ENCODE measurements at places on chromosomes 5 and 9.

DNA sequence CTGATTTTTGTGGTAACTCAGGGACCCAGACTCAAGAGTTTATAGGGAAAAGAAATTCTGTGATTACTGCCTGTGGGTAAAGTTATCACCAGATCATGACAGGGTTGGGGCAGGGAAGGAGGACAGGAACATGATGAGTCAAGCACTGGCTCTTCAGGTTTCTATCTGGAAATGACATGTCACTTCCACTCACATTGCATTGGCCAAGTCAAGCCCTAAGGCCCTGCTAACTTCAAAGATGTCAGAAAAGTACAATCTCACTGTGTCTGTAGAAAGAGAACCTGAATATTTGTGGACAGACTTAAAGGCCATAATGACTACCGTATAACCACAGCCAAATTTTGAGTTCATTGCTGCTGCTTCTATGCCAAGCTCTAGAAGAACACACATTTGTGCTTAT is 187.7 kb downstream of the TLE4 start:
- DNase-seq, result no peak

DNA sequence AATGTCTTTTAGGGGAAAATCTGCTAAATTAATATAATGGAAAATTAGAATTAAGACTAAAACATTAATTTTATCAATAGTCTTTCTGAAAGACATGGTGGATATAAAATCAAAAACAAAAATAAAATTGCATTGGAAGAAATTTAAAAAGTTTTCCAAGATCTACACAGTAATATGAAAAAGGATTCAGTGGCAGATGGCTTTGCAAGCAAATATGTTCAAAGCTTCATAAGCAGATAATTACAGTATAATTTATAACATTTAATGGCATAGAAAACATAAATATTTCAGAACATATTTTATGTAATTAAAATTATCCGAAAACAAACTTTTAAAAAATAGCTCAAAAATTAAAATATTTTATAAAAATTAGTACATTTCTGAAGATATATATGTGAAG is 512.4 kb upstream of the CYLC2 start:
- DNase-seq, result no peak

DNA sequence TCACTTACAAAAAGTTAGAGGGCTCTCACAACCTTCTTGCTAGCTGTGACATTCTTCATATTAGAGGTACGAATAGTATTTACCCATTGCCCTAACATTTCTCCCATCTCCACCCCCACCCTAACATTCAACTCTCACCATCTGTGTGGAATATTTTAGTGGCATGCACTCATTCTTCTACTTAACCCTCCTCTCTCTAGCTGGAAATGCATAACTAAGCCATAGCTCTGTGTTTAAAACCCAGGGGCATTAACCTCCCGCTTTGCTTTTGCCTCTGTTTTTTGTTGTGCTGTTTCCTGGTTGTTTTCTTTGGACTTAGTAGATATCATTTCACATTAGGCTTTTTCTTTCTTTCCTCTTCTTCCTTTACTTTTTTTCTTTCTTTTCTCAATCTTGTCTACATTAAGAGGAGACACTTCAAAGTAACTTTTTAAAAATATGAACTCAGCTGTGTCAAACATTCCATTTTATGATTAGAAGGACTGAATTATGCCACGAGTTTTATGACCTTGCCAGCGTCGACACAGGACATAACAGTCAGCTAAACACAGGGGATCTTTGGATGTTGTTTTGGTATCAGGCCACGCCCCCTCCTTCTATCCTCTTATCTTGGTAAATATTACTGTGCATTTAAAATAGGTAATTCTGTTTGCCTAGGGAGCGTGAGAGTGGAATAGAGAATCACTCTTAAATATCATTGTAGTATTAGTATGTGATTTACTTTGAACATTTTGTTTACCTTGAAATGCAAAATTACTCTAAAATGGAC is 236.0 kb downstream of the CD180 start:
- no peak for DNase-seq

DNA sequence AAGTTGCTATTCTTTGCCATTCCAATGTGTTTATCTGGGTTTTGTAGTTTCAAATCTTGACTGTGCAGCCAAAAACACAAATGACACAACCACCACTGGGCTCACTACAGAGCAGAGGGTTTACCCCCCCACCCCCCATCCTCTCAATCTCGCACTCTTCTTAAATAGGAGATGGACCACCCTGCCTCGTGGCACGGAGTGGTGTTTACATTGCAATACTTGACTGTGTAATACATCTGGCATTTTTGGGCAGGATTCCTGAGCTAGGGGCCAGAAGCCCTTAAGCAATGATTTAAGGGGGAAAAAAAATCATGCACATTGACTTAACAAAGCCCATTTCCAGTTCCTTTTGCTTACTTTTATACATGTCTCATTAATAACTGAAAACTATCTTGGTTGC is 19.0 kb downstream of the PTCH1 start:
- DNase-seq, result no peak

GRCh38 chr9:77453825-77454647 is 194.1 kb downstream of the GNA14 start:
- no peak for DNase-seq

- DNase-seq, result no peak
Measured at GRCh38 chr5:83428890-83429289, 42.7 kb upstream of the VCAN start.

GRCh38 chr9:104177676-104178075 is 83.6 kb downstream of the SMC2 start:
- no peak for DNase-seq

GRCh38 chr9:17342696-17343095 is 207.9 kb downstream of the CNTLN start:
- DNase-seq, result no peak

- no peak for DNase-seq
Measured at GRCh38 chr9:87516222-87516925, 18.7 kb downstream of the DAPK1 start.

DNA sequence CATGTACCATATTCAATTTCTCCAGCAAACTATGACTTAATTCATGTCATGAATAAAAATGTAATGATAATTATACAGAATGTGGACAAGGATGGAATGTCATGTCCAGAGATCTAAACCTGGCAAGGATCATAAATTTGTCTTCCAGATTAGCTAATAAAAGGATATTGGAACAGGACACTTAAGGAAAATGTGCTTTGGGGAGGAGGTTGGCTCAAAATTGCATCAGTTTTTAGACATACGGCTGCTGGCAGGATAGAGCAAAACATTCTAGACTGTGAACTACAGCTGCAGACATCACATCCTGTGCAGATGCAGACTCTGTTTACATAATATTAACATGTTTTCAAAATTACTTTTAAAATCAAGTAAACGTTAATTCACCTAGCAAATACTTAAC is 248.4 kb downstream of the TLR4 start:
- DNase-seq, result no peak

GRCh38 chr9:14554886-14555285 is 138.3 kb downstream of the ZDHHC21 start:
- no peak for DNase-seq

- no peak for DNase-seq
Measured at GRCh38 chr9:122219856-122220672, 8.7 kb downstream of the LHX6 start.

DNA sequence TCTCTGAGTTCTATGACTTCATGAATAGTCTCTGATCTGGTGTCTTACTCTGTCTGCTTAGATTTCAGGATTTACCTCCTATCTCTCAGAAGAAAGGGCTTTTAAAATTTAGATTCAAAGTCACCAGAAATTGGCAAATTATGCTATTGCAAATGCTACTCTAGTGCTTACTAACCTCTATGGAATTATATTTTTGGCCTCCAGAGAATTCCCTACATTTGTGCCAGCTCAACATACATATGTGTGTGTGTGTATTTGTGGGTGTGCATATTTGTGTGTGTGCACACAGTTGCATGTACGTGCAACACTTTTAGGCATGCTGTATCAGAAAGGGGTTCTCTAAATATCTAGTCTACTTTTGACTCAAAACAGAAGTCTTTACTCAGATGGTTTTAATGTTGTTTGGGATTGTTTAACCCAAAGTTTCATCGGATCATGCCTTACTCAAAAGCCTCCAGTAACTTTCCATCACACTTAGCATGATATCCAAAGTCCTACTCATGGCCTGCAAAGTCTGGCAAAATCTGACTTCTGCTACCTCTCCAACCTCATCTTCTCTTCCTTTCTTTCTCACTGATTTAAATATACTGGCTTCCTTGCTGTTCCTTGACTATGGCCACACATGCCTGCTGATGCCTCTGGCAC is 147.6 kb upstream of the NR3C1 start:
- DNase-seq, result no peak

- DNase-seq, result peak; percentile 7
Measured at GRCh38 chr9:71984403-71984802, 73.0 kb downstream of the C9orf85 start.

DNA sequence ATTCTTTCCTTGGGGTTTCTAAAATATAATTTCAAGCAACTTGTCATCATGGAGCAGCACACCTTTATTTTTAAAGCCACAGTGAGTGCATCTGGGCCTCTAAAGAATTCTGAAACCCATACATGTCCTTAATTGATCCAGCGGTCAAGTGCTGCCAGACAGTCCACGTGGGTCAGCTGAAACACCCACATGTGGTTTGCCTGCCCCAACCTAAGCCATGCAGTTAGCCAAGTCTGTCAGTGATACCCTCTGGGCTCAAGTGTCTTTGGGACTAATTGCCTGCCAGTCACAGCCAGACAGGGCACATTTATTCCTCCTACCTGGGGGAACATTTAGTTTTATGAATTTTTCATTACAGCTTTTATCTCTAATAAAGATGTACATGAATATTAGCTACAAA is 291.4 kb upstream of the SLC30A5 start:
- no peak for DNase-seq

DNA sequence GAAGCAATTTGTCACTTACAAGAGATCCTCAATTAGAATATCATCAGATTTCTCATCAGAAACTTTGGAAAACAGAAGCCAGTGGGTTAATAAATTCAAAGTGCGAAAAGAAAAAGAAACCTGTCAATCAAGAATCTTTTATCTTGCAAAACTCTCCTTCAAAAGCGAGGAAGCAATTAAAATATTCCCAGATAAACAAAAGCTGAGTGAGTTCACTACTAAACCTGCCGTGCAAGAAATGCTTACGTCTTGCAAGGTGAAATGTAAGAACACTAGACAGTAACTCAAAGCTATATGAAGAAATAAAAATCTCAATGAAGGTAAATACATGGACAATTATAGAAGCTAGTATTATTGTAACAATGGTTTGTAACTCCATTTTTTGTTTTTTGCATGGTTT is 62.8 kb upstream of the IL33 start:
- no peak for DNase-seq

- DNase-seq, result no peak
Measured at GRCh38 chr9:118959366-118959765, 409.9 kb downstream of the BRINP1 start.

DNA sequence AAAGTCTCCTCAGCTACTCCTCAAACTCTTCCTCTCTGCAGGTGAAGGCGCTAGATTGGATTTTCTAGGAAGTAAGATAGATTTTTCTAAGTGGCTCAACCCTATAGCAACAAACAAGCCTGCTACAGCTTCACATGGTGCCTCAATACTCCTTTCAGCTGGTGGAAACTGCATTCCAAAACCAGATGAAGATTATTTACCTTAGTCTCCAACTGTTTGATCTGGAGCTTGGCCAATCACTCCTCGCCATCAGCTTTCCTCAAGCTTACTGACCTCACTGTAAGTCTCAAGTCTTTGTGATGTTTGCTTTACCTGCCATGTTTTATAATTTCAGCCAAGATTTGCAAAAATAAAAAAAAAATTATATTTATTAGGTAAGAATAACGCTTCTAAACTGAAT is 622.4 kb downstream of the CHSY3 start:
- no peak for DNase-seq

- no peak for DNase-seq
Measured at GRCh38 chr5:87053146-87053545, 214.5 kb upstream of the RASA1 start.

- DNase-seq, result no peak
Measured at GRCh38 chr5:23400951-23401350, 106.5 kb upstream of the PRDM9 start.

GRCh38 chr5:14331386-14331781 is 188.2 kb downstream of the TRIO start:
- no peak for DNase-seq

- no peak for DNase-seq
Measured at GRCh38 chr5:51573835-51574234, 190.6 kb downstream of the ISL1 start.

- no peak for DNase-seq
Measured at GRCh38 chr5:124292322-124292855, 454.1 kb downstream of the ZNF608 start.

- peak; percentile 41 for DNase-seq
Measured at GRCh38 chr9:12425878-12426864, 267.0 kb upstream of the TYRP1 start.

- peak; percentile 77 for DNase-seq
Measured at GRCh38 chr5:113204525-113205161, 228.0 kb downstream of the DCP2 start.
